Stromal cell of bone marrow (primary cell): ENCODE measurements at places on chromosomes 13 and 19.

- no peak for DNase-seq
Measured at GRCh38 chr13:93244141-93244917, 17.7 kb downstream of the GPC6 start.

GRCh38 chr13:106919133-106919532 lies 351.2 kb upstream of the ARGLU1 start:
- DNase-seq: no peak

DNA sequence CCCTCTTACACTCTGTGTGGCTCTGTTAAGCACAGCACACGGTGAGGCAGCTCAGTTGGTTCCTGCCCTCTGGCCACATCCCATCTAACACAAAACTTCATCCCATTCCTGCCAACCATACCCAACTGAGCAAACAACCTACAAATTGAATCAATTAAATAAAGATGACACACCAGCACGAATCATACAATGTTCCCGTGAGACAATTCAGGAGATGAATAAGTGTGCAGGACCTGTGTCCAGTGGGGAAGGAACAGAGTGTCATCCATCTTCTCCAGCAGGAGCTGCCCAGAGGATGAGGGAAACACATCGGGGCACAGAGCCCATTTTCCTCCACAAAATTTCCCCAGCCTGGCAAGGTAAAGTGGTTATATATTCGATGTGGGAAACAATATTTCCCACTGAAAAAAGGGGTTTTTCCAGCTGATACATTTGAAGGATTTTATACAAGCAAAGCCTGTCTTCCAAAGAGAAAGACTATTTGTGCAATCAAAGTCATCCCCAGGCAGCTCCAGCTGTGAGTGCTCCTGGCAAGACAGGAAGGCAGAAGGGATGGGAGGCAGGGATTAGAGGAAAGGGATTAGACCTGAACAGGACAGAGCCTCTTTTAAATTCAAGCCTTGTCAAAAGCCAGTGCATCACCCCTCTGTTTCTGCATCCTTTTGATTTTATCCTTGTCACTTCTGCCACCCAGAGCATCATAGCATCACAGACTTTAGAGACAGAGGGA lies 240.2 kb downstream of the LHFPL6 start:
- no peak for DNase-seq

DNA sequence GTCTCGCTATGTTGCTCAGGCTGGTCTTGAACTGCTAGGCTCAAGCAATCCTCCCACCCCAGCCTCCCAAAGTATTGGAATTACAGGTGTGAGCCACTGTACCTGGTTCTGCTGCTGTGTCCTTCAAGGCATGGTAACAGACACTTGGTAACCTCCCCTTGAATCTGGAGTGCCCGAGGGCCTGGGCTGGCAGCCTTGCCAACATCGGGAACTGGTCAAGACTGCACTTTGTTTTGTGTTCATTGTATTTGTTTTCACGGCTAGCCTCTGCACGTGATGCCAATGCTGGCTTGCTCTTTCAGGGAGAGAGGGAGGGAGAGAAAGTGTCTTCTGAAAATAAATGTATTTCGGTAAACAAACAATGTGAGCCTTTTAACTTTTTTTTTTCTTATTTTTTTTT lies 12.0 kb downstream of the CERS4 start:
- no peak for DNase-seq

- peak; percentile 98 for DNase-seq
Measured at GRCh38 chr19:54209811-54210494, 9.3 kb downstream of the RPS9 start.

- no peak for DNase-seq
Measured at GRCh38 chr19:19218911-19219310, 7.2 kb downstream of the NCAN start.

- DNase-seq: no peak
Measured at GRCh38 chr19:35458192-35458591, 10.1 kb downstream of the FFAR2 start.

GRCh38 chr19:2034729-2035589 lies 16.1 kb downstream of the MKNK2 start:
- DNase-seq: no peak

- DNase-seq: no peak
Measured at GRCh38 chr13:110293037-110293436, 13.9 kb downstream of the COL4A1 start.

- no peak for DNase-seq
Measured at GRCh38 chr19:7172794-7173193, 103.3 kb downstream of the ZNF557 start.

DNA sequence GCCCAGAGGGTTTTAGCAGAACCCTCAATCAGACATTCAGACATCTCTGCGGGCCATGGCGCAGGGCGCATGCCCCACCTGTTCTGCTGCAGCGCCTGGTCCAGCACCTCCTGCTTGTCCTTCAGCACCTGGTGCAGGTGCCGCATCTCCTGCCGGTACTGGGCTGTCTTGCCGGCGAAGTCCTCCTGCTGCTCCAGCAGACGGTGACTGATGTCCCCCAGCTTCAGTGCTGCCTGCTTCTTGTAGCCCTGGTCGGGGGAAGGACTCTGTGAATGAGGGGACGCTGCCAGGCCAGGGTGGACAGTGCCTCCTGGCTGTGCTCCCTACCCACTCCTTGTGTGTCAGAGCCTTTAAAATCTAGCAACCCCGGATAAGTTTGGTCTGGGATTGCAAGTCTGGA lies 12.2 kb upstream of the SLC7A9 start:
- no peak for DNase-seq

- DNase-seq: no peak
Measured at GRCh38 chr13:61021838-61022237, 393.8 kb downstream of the PCDH20 start.

DNA sequence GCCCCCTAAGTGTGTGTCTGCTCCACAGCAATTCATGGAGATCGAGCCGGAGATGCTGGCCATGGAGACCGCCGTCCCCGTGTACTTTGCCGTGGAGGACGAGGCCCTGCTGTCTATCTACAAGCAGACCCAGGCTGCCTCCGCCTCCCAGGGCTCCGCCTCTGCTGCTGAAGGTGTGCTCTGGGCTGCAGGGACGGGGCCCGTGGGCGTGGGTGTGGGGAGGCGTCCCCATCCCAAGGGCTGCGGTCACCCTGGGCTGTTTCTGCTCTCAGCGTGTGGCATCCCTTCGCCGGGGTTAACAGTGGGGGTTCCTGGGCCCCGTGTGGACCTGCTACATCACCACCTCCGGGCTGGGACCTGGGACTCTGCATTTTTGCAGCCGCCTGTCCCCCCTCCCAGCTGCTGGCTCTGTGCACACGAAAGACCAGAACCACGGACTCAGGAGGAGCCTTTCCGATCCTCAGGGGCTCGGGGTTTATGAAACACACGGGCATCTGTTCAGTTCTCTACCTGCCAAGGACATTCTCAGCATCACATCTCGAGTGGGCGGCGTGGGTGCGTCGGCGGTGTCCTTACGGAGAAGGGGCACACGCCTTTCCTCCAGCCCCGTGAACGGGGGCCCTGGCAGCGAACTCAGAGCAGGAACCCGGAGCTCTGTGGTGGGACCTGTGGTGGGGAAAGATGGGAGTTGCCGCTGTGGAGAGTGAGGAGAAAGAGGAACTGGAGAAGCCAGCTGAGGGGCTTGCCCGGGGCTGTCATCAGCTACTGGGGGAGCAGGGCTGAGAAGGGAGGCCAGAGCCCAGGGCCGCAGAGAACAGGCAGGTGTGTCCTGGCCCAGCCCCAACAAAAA lies 7.8 kb downstream of the NCLN start:
- no peak for DNase-seq

- no peak for DNase-seq
Measured at GRCh38 chr19:32869369-32869965, at the start of gene SLC7A9. TSS of gene SLC7A9 (minus strand) at chr19:32869767. CDS start at chr19:32868534, 1,233 bp downstream.

DNA sequence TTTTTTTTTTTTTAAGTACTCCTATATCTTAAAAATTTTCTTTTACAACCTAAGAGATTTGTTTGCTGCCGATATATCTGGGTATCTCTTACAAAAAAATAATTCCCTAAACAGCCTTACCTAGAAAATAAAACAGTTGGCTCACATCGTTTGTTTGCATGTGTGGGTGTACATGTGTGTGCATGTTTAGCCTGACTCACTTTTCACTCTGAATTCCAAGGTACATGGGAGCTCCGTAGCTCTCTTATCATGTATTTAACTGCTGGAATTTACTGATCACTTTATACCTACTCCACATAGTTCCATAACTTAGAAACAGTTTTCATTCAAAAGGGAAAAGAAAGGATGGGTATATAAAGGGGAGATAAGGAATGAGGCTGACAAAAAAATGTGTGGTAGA lies 616.5 kb downstream of the GPC6 start:
- no peak for DNase-seq

DNA sequence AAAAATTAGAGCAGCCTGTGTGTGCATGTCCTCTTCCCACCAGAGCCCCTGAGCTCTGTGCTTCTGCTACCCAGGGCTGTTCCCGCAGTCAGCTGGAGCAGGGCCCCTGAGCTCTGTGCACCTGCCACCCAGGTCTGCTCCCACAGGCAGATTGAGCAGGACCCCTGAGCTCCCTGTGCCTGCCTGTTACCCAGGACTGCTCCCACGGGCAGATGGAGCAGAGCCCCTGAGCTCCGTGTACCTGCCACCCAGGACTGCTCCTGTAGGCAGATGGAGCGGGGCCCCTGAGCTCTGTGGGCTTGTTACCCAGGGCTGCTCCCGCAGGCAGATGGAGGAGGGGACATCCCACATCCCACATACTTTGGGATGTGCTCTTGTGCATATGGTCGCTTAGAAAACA lies 186.8 kb upstream of the SOX1 start:
- no peak for DNase-seq

DNA sequence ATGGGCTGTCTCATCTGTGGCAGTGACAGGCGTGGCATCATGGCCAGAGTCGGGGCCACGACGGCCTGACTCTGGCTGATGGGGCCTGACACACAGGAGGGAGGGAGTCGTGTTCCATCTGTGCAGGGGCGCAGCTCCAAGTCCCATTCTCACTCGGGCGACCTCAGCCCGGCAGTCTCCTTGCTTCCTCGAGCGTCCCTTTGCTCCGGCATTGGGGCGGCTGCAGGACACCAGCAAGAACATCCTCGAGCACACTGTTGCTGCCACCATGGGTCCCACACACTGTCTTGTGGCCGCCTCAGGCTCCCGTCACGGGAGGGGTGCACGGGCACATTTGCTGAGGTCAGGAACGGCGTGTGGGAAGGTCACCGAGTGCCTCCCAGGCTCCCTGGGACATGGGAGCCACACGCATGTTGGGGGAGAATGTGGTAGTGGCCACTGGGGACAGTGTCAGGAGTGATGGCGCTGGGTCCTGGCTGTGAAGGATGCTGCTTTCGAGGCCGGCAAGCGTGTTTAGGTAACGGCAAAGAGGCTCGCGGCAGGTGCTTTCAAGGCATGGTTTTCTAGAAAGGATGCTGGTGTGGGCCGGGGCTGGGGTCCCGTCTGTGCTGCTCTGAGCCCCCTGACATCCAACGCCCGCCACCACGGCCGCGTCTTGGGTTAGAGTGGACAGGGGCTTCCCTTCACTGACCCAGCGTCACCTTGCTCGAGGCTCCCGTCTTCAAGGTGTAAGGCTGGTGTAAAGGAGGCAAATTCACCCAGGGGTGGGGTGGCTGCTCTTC lies 3.4 kb downstream of the IZUMO4 start:
- no peak for DNase-seq

DNA sequence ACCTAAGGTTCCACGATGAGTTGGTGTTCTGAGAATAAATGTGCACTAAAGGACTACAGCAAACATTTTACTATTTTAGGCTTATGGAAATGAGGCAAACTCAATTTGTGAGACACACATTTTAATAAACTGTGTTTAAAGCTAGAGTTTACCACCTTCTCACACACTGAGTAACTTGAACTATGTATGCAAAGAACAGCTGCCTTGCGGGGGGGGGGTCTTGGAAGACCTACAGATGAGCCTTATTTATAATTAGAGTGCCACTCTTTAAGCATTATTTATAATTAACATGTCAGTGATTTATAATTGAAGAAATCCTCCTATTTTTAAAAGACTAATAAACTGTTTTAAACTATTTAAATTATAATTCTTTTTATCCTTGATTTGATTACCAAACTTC lies 300.4 kb downstream of the DLEU7 start:
- DNase-seq: no peak

DNA sequence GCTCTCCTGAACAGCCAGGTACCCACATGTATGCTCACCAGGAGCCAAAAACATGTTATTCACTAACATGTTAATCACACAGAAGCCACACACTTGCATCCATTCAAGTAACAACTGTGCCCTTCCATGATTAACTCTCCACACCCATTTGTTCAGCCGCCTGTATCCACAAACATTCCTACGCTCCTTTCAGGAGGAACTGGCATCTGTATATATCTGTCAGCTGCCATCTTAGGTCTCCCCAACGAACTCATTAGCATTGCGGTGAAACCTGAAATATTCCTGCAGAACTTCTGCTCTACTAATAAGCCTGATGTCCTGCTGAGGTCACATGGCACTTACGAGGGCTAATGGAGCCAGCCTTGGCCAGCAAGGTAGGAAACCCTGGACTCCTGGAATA lies 33.0 kb downstream of the OLFM2 start:
- DNase-seq: no peak

DNA sequence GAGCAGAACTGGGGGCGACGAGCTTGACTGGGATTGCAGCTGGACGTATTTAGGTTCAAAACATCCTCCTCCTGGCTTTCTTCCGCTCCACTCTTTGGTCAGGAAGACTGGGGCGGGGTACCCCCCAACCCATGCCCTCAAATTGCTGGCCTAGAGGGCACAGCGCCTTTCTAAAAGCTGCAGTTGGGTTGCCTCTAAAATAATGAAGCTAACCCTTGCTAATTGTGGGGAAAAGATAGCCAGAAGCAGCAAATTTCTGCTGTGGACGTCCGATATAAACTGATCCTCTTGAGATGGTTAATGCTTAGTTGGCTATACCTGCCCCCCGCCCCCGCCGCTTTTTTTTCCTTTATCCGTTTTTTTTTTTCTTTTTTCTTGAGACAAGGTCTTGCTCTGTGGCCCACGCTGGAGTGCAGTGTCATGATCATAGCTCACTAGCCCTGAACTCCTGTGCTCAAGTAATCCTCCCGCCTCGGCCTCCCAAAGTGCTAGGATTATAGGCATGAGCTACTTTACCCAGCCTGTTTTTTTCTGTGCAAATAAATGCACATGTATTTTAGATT lies 754 bp upstream of the CHERP start:
- DNase-seq: no peak

- DNase-seq: peak; percentile 92
Measured at GRCh38 chr13:52411629-52412028, 5.7 kb upstream of the THSD1 start.

GRCh38 chr13:36418022-36418805 lies 14.1 kb upstream of the CCNA1 start:
- peak; percentile 37 for DNase-seq

- no peak for DNase-seq
Measured at GRCh38 chr19:1229924-1230782, 7.7 kb downstream of the CBARP start.
